ENCODE measurements at places on chromosomes 2 and 18.

DNA sequence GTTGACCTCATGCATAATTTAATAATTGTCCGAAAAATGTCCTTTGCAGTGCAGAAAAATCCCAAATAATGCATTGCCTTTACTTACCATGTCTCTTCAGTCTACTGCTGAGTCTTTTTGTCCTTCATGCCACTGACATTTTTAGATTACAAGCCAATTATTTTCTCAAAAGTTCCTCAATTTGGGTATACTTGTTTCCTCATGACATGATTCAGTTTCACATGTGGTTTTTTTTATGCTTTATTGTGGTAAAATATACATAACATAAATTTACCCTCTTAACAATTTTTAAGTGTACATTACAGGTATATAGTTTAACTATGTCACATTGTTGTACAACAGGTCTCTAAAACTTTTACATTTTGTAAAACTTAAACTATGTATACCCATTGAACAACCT lies 81.0 kb downstream of the EPC2 start:
- no peak for DNase-seq

GRCh38 chr2:55733335-55733734 lies 39.7 kb upstream of the PNPT1 start:
- no peak for DNase-seq

DNA sequence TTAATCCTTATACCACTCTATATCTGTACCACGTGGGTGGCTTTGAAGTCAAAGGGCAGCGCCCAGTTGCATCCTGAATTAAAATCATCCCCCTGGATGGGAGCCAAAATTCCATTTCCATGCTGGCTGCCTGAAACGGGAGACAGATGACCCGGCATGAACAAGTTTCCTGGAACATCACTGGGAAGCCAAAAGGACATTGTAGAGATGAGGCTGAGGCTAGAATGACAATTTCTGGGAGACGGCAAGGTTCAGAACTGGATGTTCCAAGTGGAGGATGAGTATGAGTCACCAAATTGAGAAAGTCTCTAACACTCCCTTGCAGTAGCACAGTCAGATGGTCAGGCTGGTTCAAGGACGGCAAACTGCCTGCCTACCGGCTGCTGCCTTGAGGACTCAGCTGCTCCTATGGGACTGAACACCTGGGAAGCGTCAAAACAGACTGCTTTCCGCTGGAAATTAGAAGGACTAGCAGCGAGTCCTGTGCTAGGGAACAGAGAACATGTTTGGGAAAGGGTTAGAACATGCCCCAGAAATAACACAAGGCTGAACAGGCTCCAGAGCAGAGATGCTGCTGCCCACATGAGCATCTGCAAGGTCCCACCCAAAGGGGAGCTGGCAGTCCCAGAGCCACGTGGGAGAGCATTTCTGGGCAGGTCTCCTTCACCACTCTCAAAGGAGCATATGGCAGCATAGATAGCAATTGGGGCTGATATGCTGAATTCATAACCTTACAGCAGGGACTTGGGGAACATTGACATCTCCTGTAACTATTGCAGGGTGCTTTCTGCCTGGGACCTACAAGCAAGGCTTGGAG lies 32.0 kb downstream of the YPEL5 start:
- DNase-seq: peak; percentile 61

- peak; percentile 74 for DNase-seq
These were observed 87.9 kb downstream of the UGGT1 start for GRCh38 chr2:128178650-128179460.

DNA sequence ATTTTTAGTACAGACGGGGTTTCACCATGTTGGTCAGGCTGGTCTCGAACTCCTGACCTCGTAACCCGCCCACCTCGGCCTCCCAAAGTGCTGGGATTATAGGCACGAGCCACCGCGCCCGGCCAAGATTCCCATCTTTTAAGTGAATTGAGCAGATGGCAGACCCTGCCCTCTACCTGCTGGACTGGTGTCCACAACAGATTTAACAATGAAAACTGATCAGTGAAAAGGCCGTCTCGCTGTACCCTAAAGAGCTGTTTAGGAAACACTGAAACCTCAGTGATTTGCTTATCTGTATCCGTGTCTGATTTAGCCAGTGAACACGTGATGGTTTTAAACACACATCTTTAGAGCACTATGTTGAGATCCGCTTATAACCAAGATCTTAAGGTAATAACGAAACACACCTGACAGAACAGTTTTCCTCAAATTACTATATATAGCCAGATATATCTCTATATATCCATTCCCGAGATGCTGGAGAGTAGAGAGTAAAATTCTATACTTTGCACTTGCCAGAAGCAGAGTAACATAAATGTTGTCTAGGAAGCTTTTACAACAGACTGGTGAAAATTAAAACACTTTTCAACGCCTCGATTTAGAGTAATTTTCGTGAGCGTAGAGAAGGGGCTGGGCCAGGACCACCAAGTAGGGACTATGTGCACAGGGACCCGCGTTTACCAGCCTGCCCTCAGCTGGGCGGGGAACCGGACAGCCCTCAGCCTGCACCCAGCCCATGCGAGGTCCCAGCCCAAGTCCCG lies 594 bp downstream of the FAM161A start:
- DNase-seq: no peak

- DNase-seq: no peak
These were observed 118.6 kb upstream of the ATP8B1 start for GRCh38 chr18:57921708-57922107.

DNA sequence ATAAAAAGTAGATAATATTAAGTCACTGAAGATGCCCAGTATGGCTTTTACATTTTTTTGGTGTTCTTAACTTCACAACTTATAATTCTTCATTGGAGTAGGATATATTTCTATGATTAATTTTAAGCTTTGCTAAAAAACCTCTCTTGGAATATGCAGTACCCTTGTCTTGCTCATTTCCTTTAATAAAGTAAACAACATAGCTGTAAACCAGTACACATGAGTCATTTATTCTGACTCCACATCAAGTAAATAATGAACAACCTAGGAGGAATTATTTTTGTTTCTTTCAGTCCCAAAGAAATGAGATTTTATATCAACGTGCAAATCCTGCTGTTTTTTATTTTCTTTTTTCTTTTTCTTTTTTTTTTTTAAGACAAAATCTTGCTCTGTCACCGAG lies 869.1 kb downstream of the CNTNAP5 start:
- no peak for DNase-seq

DNA sequence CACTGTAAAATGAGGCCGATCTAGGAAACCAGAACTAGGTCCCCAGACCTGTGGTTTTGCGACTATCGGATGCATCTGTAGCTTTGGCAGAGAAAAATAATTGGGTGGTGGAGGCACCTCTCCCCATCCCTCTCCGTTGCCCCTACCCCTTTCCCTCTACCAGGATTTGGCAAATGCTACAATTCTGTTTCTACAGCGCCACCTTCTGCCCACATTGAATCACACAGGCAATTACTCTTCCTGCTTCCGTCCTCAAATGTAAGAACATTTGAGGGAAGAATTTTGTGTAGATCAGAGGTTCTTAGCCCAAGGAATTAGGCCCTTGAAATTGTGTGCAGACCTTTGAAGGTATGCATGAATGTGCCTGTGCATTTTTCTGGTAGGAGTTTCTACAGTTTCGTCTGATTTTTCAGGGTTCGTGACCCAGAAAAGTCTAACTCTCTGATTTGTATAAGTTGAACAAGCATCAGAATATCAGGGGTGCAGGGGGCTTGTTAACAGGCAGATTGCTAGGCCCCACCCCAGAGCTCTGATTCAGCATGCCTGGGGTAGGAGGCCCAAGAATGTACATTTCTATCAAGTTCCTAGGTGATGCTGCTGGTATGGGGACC lies 11.2 kb downstream of the ATP6V1B1 start:
- DNase-seq: peak; percentile 52

- no peak for DNase-seq
These were observed 401.5 kb upstream of the TRIB2 start for GRCh38 chr2:12315224-12315623.

GRCh38 chr2:53660886-53661285 lies 106.7 kb upstream of the CHAC2 start:
- DNase-seq: no peak
